COLO829 (cell line): ENCODE measurements at places on chromosomes 2 and 18.

DNA sequence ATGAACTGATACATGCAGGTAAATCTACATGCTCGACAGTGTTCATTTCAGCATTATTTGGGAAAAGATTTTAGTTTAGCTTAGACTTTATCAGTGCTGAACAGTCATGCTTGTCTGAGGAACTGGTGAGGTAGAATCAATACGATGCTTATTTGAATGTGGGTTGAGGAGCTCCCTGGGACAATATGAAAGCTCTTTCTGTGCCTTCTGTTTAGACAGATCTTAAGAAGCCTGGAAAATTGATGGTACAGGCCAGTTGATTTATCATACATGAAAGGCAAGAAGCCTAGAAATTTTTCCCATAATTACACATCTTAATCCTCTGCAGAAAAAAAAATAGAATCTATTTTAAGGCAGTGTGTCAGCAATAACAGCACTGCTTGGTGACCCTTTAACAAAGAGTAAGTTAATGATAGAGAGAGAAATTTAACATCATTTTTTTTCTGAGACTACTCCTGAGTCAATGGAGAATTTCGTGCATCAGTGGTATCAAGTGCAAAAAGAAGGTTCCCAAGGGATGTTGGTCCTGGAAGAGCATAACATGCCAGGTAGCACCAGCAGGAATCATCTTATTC lies 252.2 kb upstream of the CDH20 start:
- DNase-seq, result no peak

DNA sequence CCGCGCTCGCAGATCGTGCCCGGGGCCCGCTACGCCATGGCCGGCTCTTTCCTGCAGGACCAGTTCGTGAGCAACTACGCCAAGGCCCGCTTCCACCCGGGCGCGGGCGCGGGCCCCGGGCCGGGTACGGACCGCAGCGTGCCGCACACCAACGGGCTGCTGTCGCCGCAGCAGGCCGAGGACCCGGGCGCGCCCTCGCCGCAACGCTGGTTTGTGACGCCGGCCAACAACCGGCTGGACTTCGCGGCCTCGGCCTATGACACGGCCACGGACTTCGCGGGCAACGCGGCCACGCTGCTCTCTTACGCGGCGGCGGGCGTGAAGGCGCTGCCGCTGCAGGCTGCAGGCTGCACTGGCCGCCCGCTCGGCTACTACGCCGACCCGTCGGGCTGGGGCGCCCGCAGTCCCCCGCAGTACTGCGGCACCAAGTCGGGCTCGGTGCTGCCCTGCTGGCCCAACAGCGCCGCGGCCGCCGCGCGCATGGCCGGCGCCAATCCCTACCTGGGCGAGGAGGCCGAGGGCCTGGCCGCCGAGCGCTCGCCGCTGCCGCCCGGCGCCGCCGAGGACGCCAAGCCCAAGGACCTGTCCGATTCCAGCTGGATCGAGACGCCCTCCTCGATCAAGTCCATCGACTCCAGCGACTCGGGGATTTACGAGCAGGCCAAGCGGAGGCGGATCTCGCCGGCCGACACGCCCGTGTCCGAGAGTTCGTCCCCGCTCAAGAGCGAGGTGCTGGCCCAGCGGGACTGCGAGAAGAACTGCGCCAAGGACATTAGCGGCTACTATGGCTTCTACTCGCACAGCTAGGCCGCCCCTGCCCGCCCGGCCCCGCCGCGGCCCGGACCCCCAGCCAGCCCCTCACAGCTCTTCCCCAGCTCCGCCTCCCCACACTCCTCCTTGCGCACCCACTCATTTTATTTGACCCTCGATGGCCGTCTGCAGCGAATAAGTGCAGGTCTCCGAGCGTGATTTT lies 7.6 kb downstream of the TBR1 start:
- DNase-seq, result no peak

- DNase-seq, result no peak
Measured at GRCh38 chr2:237900891-237901831, 41.7 kb downstream of the RAMP1 start.

DNA sequence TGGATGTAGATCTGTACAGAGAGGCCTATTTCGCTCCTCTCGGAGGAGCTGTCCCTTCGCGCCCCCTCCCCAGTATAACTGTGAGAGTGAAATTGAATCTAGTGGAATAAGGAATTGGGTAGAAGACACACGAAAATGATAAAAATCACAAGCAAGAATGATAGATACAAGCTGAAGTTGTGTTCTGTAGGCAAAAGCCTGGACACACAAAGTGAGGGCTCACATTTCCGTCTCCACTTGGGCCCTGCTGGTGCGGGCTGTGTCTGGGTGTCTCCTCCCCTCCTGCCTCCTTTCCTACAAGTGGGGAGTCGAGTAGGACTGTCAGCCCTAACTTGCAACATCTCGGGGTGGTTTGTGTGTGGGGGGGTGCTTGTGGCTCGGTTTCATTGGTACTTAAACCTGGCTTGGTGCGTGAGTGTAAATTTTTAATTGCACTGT lies 457 bp upstream of the SP9 start:
- DNase-seq, result no peak

DNA sequence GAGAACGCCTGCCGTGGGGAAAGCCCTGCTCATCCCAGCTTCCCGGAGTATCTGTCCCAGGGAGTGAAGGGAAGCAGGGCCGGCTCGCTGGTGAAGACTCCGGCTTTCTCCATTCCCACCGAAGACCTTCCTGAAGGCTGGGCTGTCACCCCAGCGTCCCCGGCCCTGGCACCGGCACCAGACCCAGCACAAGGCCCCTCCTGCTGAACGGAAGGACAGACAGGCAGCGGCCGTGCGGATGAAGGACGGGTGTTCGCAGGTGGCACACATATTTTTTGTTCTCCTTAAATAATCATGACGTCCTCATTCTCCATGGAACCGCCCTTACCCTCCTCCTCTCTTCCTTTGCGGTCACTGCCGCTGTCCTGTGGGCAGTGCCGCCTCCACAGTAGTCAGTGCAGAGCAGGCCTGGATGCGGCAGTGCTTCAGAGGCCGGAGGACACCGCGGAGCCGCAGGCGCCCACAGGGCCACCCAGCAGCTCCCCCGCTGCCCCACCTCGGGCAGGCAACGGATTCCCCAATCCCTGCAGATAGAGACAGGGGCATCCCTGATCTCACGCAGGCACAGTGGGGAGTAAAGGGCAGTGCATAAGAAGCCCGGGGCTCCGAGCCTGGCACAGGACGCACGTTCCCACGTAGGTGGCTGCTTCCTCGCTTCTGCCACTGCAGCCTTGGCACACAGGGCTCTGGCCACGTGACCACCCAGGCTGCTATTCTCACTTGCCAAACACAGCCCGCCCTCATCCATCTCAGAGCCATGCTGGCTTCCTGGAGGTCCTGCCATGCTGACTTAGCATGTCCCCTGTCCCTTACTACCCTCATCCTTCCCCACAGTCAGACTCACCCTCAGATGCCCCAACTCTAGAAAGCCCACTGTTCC lies 229.7 kb downstream of the EIPR1 start:
- no peak for DNase-seq

DNA sequence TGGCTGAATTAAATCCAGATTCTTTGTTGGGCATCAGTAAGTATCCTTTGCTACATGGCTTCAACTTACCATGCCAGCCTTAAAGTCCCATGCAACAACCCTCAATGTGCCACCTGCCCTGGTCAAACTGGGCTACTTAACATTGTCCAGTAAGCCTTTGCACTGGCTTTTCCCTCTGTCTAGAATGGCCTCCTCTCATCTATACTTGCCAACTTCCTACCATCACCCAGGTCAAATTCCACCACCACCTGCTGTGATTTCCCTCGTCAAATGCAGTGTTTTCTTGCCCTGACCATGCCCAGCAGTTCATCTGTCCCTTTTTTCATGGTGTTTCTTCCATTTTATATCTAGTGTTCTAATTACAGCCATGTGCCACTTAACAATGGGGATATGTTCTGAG lies 5.7 kb downstream of the KLHL23 start:
- DNase-seq, result no peak

DNA sequence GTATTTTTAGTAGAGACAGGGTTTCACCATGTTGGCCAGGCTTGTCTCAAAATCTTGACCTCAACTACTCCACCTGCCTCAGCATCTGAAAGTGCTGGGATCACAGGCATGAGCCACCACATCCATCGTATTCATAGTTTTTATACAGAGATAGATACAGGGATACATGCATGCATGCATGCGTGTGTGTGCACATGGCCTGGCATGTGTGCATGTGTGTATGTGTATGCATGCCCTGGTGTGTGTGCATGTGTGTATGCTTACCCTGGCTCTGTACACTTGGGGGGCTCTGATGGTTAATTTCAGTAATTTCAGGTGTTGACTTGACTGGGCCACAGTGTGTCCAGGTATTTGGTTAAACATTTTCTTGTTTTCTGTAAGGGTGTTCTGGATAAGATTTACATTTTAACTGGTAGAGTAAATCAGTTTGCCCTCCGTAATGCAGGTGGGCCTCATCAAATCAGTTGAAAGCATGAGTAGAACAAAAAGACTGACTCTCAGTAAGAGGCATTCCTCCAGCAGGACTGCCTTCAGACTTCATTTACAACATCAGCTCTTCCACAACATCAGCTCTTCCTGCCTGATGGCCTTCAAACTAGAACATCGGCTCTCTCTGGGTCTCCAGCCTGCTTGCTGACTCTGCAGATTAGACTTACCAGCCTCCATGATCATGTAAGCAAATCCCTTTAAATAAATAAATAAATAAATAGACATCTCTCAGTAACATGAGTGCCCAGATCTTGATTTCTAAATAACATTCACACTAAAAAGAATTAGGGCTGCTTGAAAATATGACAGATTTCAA lies 30.8 kb downstream of the SESTD1 start:
- DNase-seq, result no peak
